GM03348 (cell line): ENCODE measurements at places on chromosomes 2 and 18.

- DNase-seq = no peak
These were observed 27.3 kb downstream of the CAB39 start for GRCh38 chr2:230739961-230740360.

- peak; percentile 36 for DNase-seq
These were observed 131.3 kb downstream of the COL6A3 start for GRCh38 chr2:237282568-237283128.

GRCh38 chr2:127984551-127984950, 43.3 kb downstream of the SAP130 start:
- no peak for DNase-seq

GRCh38 chr2:206518997-206519396, 75.7 kb downstream of the ADAM23 start:
- DNase-seq = no peak

DNA sequence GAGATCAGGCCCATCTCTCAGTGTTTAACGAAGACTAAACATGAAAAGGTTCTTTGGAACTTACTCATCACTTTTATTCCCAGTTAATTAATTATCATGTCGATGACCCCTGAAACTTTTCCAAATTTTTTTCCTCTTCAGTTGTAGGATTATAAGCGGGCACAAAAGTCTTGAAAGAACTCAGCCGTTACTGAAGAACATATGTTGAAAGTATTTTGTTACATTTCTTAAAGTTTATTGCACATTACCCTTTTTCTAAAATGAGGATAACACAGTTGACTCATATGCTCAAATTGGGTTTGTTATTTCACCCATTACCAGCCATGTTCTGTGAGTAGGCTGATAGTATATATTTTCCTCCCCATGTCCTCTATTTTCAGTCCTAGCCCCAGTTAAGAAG, 75.9 kb upstream of the COL3A1 start:
- DNase-seq = peak; percentile 6

DNA sequence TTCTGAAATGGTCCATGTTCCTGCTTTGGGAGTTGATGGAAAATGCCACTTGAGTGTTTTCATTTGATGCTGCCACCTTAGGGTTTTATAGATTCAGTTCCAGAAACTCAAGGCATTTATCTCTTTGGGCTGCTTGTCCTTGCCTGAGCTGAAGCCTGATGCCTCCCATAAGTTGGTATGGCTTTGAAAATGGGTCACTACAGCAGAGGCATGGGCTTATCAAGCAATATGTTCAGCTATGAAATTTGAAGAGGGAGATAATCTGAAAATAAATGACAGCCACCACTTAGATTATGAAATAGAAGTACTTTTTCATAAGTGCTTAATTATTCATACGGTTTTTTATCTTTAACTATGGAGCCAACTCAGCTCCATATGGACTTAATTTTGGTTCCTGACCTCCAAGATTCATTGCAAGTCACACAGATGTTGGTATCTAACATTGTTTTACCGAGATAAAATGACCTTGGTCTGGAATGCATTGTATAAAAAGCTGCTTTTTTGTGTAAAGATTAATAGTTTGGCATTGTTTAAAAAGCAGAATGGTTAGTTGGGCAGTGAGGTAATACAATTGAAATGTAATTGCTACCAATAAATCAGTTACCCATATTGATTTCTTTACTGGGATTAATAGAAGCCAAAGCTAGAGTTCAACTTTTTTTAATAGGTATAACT, 4.5 kb downstream of the SLC14A1 start:
- peak; percentile 73 for DNase-seq

DNA sequence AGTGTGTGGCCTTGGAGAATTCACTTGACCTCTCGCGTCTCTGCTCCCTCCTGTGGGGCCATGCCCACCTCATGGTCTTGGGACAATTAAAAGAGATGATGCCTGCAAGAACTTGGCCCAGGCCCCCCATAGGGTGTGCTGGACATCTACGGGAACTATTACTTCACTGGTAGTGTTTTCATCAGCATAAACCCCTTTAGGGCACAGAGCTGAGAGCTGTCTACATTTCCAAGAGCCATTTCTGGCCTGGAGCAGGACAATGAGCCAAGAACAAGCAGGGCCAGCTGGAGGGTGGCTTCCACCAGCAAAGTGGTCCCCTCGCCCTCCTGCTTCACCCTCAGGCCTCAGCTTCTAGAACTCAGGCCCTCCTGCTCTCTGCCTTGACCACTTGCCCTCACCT, 232.3 kb downstream of the ZBTB7C start:
- DNase-seq = no peak

DNA sequence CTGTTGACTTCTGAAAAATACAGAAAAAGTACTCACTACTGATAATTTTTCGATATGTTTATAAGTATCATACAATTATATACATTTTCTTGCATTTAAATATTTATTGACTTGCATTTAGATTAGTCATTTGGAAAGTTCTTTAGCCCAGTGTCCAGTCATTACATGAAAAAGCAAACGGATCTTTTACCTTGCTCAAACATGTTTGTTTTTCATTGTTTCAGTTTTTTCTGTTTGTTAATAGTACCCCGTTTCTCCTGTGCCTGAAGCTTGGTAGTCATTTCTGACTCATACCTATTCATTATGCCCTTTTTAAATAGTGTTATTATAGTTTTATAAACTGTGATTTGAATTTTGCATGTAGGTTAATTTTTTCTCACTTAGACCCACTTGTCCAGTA, 28.1 kb downstream of the CEP192 start:
- DNase-seq = no peak

- no peak for DNase-seq
These were observed 208.0 kb downstream of the SRBD1 start for GRCh38 chr2:45403036-45403435.

- no peak for DNase-seq
These were observed 104.9 kb upstream of the LHCGR start for GRCh38 chr2:48860380-48860779.

DNA sequence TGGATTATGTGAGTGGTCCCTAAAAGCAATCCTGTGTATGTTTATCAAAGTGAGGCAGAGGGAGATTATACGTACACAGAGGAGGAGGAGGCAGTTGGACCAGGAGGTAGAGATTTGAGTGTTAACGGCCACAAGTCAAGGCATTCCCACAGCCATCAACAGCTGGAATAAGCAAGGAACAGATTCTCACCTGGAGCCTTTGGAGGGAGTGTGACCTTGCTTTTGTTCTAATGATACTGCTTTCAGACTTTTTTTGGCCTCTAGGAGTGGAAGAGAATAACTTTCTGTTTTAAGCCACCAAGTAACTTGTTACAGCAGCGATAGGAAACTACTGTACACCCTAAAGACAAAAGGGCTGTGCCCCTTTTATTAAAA, 18.1 kb downstream of the LCLAT1 start:
- DNase-seq = no peak

- peak; percentile 54 for DNase-seq
These were observed 413 bp downstream of the ALKAL2 start for GRCh38 chr2:287471-287885.

- no peak for DNase-seq
These were observed 13.3 kb downstream of the GAREM2 start for GRCh38 chr2:26185954-26186770.

GRCh38 chr2:179861027-179861415, 391 bp downstream of the ZNF385B start:
- DNase-seq = peak; percentile 36

DNA sequence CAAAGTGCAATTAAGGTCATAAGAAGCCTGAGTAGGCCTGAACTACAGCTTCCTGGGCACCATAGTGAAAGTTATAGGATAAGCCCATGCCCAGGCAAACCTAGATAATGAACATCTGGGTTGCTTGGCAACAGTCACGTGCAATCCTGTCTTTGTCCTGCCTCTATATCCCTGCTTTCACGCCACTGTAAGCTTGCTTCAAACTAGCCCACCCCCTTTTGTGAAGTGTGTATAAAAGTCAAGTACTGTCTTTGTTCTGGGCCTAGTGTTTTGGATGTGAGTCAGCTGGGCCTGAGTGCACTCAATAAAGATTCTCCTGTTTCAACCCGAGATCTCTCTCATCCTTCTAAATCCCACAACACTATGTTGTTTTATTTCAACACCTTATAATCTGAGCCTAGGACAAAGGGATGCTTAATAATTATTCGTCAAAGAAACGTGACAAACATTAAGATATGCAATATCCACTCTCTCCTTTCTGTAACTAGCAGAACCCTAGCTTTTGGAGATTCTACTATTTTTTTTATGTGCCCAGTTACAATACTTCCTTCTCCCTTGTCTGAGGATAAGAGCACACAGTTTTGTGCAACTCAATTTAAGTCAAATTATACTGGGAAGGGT, 927.8 kb downstream of the SUCLG1 start:
- DNase-seq = no peak

GRCh38 chr2:39435741-39436591, 1.1 kb downstream of the MAP4K3 start:
- peak; percentile 44 for DNase-seq

DNA sequence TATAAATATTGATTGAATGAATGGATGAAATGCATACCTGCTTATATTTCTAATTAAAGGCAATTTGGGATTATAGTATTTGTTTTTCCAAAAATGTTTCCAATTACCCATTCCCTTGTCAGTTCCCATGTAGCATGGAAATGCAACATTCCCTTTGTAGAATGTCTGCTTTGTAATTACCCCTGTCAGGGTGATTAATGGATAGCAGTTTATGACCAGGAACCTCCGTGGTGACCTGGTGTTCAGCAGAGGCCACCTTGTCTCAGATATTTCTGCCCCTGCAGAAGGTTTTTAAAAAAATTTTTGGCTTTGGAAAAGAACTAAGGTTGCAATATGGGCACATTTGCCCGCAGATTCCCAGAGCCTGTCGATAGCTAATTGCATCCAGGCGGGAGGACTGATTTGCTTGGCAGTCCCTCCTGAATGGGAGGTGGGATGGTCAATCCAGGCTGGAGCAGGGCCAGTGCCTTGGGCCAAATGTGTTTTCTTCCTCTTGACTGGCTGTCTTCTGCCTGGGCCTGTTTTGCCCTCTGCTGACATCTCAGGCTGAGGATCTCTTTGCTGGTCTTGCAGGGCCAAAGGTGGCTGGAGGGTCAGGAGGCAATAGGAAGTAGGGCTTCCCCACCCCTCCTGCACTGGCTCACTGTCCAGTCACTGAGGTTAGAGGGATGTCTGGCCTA, 82.1 kb downstream of the TMEM182 start:
- DNase-seq = no peak

GRCh38 chr2:241595600-241596140, 37.1 kb downstream of the BOK start:
- DNase-seq = no peak

- no peak for DNase-seq
These were observed 115.8 kb downstream of the SPHKAP start for GRCh38 chr2:228065686-228066085.

- no peak for DNase-seq
These were observed 154.1 kb downstream of the GALNT14 start for GRCh38 chr2:30984148-30984547.

- no peak for DNase-seq
These were observed 79.0 kb downstream of the PTGR3 start for GRCh38 chr18:75129717-75130477.

GRCh38 chr18:32884543-32884942, 111.7 kb upstream of the KLHL14 start:
- no peak for DNase-seq

DNA sequence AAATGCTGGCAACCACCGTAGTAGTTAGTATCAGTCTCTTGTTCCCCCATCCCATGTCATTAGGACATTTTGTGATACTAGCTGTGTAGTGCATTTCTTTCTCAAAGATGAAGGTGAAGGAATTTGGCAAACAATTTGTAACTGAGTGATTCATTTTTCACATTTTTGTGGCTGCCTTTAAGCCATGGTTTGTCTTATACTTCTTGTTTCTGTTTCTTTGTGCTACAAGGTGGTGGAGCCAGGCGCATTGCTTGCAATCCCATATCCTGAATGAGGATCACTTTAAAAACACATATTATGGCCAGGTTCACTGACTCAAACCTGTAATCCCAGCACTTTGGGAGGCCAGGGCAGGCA, 40.6 kb downstream of the GPD2 start:
- peak; percentile 65 for DNase-seq

DNA sequence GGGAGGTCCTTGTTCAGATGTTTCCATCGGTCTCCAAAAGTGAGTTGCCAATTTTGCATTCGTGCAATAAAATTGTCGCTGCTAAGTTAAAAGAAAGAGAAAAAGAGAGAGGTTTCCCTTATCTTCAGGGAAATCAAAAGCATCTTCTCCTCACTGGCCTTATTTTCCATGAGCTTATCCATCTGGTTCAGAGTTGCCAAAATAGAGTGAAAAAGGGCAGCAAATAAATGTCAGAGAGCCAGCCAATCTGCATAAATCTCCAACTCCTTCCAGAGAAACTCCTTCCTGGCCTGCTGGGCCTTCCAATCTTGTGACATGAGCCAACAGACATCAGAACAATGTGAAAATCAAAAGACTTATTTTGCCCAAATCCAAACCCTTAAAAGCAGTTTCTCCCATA, 28.4 kb downstream of the PAX3 start:
- DNase-seq = no peak

- DNase-seq = peak; percentile 57
These were observed 15.7 kb downstream of the ZFP36L2 start for GRCh38 chr2:43210467-43211303.

- no peak for DNase-seq
These were observed 1582.3 kb upstream of the TMEFF2 start for GRCh38 chr2:193776988-193777387.

GRCh38 chr2:151882786-151883445, 54.7 kb upstream of the ARL5A start:
- no peak for DNase-seq

- DNase-seq = no peak
These were observed 65.0 kb downstream of the PPP4R1 start for GRCh38 chr18:9549405-9549804.
